ENCODE measurements at places on chromosomes 3 and 15.

- no peak for DNase-seq
Observed at GRCh38 chr3:18436213-18436612, 11.1 kb upstream of the SATB1 start.

DNA sequence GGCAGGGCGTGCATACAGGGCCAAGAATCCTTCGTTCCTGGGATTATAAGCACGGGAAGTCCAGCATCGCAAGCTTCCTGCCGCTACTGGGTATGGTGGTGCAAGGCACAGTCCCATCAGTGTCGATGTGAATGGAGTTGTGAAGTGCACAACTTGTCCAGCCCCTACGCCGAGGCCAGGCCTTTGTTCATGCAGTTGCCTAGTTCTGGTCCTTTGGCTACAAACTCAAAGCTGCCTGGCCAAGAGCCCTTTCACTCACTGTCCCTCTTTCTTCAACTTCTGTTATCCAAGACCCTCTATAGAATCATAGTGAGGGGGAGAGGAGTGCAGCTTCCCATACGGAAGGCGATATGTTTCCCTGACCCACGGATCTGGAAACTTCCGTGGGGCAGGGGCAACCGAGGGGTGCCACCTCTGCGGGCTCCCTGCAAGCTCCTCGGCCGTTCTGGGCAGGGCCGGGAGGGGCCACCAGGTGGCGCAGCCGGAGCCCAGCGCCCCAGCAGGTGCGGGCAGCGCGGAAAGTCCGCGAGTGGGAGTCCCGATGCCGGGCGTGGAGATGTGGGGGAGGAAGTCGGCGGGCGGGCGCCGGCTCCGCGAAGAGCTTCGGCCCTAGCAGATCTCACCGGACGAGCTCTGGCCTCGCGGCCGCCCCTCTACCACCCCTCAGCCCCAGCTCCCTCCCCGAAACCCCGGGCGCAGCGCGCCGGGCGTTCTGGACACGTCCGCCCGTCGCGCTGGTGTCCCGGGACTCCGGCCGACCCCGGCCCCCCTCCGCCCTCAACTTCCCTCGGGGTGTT, 693 bp downstream of the RASGRP1 start:
- no peak for DNase-seq

DNA sequence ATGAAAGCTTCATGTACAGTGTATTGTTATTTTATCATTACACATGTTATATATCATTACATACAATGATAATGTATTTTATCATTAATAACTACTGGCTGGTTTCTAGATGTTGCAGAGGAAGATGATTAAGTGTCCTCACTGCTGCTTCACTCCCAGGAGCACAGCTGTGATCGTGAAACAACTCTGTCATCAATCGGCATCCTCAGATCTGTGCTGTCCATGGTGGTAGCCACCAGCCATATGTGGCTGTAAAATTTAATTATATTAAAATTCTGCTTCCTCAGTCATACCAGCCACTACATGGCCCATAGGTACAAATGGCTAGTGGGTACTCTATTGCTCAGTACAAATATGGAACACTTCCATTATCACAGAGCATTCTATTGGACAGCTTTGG, 379.4 kb upstream of the CFAP20DC start:
- no peak for DNase-seq

- DNase-seq: no peak
Observed at GRCh38 chr3:117306299-117306698, 596.7 kb downstream of the TUSC7 start.

GRCh38 chr3:151998744-151999143, 125.3 kb downstream of the SUCNR1 start:
- DNase-seq: no peak

DNA sequence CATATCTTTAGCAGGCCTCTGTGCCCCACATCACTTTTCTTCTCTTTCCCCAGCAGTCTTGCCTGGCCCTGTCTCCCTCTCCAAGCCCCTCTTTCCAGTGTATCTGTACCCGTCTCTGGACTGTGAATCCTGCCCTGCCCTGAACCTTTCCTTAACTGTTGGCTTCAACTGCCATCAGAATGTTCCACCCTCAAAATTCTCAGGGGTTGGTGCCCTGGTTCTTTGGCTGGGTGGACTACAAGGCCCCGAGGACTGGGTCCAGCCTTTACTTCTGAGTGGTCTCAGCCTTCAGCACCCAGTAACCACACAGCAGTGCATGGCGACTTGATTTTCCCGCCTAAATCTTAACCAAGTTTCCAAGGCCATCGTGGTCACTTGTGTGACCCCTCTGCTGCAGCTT, 333.5 kb upstream of the RGMA start:
- no peak for DNase-seq

GRCh38 chr15:85356276-85356675, 24.1 kb upstream of the AKAP13 start:
- DNase-seq: no peak

- DNase-seq: no peak
Observed at GRCh38 chr3:25508901-25509300, 80.8 kb downstream of the RARB start.

- no peak for DNase-seq
Observed at GRCh38 chr3:37833302-37834186, 28.1 kb upstream of the CTDSPL start.

DNA sequence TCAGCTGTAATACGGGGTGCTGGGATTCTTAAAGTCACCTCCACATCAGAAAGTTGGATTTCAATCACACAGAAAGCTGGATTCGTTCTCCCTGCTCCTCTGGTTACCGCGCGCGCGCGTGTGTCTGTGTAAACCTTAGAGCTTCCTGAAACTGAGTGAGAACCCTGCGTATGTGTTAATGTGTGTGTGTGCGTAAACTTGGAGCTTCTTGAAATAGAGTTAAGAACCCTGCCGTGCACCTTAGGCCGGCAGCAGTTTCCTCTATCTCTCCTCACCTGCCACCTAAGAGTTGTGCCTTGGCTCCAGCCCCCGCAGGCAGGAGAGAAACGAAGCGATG, 531 bp downstream of the LZTFL1 start:
- DNase-seq: no peak

DNA sequence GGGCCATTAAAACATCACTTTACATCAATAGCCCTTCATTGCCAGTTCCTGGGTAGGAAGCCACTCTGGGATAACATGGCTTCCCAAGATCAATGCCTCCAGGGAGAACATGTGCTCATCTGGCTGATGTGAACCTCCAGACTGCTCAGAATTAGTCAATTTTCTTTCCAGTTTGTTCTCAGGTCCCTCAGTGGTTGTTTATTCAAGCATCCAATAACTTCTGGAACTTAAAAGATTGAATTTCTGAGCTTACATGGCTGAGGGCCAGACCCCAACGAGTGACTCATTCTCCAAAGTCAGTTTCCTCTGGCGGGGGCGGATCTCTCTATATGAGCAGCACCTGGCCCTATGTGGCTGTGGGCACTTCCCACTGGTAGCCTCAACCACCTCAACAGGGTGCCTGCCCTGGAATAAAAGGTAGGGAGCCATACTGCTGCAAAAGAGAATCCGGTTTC, 34.0 kb downstream of the LYZL4 start:
- no peak for DNase-seq

GRCh38 chr15:66006986-66007385, 137.7 kb downstream of the RAB11A start:
- DNase-seq: no peak

GRCh38 chr3:10268930-10269329, 20.7 kb downstream of the TATDN2 start:
- DNase-seq: no peak

- no peak for DNase-seq
Observed at GRCh38 chr3:150118219-150118618, 147.5 kb upstream of the PFN2 start.

GRCh38 chr15:28086175-28086703, 12.9 kb downstream of the OCA2 start:
- DNase-seq: no peak

- no peak for DNase-seq
Observed at GRCh38 chr15:51735228-51736010, 2.0 kb downstream of the LYSMD2 start.

DNA sequence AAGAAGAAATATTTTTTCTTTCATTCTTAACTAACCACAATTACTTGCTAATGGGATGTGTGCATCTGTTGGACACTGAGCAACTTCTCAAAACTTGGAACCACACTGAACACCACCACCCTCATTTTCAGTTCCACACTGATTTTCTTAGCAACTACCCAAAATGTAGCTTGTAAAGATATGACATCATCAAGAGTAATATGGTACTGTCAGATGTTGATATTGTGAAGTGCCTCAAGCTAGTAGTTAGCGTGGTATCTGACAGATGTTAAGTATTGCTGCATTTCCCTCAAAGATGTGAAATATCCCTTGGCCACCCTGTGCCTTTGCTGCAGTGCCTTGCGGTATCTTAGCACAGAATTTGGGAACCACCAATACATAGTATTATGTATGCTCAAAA, 9.3 kb downstream of the RFTN1 start:
- no peak for DNase-seq

GRCh38 chr3:47315069-47315647, 32.4 kb downstream of the KLHL18 start:
- DNase-seq: no peak

GRCh38 chr3:38984731-38985130, 67.0 kb downstream of the SCN11A start:
- no peak for DNase-seq

DNA sequence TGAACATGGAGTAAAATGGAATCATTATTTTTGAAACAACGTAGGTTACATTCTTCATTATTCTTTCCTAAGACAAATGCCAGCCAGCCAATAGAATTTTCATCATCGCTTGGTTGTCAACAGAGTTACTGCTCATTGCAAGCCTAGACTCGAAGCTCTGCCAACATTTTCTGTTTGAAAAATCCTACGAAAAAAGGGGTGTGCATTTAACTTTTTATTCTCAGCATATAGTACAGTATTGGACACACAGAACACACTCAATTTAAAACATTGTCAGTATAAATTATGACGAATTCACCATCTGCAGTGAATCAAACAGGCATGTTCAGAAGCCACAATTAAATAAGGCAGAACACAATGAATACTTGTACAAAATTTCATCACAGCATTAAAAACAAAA, 232.1 kb downstream of the NR1D2 start:
- no peak for DNase-seq

- no peak for DNase-seq
Observed at GRCh38 chr3:171953301-171954022, 85.9 kb upstream of the FNDC3B start.

GRCh38 chr3:40800343-40800742, 275.6 kb downstream of the ZNF621 start:
- no peak for DNase-seq

DNA sequence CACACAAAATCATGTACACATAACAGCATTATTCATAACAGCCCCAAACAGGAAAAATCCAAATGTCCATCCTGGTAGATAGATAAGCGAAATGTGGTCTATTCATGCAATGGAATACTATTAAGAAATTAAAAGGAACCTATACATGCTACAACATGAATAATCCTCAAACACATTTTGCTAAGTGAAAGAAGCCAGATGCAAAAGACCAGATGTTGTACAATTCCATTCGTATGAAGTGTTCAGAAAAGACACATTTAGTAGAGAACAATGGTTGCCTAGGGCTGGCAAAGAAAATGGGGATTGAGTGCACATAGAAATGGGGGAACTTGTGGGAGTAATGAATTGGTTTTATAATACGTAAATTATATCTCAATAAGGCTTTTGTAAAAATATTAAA, 182.3 kb downstream of the EBLN2 start:
- DNase-seq: no peak

- DNase-seq: no peak
Observed at GRCh38 chr15:80605591-80606150, 89.4 kb upstream of the ABHD17C start.

GRCh38 chr15:67824197-67824968, 926 bp upstream of the SKOR1 start:
- no peak for DNase-seq

GRCh38 chr3:19155375-19155774, 7.1 kb downstream of the KCNH8 start:
- DNase-seq: no peak

DNA sequence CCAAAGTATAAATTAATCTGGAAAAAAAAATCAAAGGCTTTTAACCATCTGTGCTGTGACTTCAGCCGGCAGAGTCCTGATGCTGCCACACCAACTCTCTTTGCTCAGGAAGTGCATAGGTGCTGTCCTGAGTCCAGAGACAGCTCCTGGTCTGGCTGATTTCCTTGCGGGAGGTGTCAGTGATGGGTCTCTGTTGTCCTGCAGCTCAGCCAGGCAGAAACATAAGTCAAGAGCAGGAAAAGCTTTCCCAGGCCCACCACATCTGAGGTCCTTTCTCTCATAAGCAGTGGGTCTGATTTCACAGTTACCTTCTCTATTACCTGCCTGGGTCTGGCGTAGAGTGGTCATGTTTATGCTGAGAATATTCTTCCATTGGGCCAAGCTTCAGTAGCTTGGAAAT, 19.4 kb downstream of the CHST2 start:
- no peak for DNase-seq

DNA sequence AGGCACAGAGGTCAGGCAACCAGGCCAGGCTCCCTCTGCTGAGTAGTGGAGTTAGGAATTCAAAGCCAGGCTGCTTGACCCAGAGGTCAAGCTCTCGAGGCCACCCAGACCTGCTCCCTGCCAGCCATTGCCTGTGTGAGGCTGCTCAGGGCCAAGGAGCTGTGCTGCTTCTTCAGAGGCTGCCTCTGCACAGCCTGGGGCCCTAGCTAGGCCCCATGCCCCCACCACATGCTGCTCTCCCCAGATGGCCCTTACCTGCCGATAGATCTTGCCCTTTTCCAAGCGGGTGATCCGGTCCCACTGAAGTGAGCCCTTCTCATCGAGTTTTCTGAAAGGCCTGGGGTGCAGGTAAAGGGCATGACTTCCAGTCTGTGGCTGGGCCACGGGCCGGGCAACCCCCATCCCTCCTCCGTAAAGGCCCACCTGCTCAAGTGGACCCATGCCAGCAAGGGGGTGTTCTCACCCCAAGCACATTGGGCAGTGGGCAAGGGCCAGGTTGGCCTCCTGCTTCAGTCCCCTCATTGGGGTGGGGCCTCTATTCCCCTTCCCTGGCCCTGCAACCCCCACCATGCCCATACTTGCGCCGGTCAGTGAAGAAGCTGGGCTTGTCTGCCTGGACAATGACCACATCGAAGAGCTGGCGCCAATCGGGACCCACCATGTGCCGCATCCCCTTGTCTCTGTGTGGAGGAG, 6.5 kb downstream of the NT5DC2 start:
- DNase-seq: no peak

GRCh38 chr3:170714562-170715535, 129.0 kb upstream of the SLC7A14 start:
- no peak for DNase-seq

- no peak for DNase-seq
Observed at GRCh38 chr15:90121086-90121485, 18.8 kb upstream of the IDH2 start.

DNA sequence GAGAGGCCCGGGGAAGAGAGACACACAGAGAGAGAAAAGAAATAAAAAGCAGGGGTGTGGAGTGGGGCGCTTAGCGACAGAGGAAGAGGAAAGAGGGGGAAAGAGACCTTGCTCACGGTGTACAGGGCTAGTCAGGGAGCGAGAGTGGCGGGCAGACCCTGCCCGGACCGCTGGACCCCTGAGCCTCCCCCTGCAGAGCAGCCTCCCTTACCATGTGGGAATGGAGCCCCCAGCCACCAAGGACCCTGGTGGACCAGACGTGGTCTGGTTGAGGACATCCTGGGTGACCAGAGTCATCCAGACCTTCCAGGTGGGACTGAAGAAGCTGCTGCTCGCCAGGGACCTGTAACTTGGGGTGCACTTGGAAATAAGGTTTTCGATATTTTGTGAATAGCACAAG, 129.6 kb downstream of the CHSY1 start:
- no peak for DNase-seq

Measured in nucleus accumbens (tissue), 56 donors.